Stimulated activated CD8-positive, alpha-beta memory T cell treated with anti-CD3 and anti-CD28 coated beads, Interleukin-12 subunit alpha, Interleukin-12 subunit beta, amount 100 ng/mL, for 1 hour (primary cell): ENCODE measurements at places on chromosomes 11 and 22.

GRCh38 chr11:70535191-70535971 is 137.1 kb downstream of the CTTN start:
- no peak for DNase-seq

DNA sequence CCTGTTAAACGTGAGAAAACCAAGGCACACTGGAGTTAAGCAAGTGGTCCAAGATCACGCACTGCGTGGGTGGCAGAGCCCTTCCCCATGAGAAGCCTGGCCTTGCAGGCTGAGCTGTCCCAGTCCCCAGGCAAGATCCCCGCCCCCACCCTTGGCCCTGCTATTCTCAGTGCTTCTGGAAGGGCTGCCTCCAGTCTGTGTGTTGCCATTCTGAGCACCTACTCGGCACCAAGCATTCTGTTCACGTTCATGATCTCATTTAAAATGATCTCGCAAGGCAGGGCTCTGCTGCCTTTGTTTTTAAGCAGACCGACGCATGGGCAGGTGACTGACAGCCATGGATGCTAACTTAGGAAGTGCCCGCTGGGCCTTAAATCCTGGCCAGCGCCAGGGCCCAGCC is 62.8 kb downstream of the PHF21B start:
- DNase-seq, result no peak

- no peak for DNase-seq
These were observed 73.0 kb downstream of the RAB30 start for GRCh38 chr11:82998697-82999096.

DNA sequence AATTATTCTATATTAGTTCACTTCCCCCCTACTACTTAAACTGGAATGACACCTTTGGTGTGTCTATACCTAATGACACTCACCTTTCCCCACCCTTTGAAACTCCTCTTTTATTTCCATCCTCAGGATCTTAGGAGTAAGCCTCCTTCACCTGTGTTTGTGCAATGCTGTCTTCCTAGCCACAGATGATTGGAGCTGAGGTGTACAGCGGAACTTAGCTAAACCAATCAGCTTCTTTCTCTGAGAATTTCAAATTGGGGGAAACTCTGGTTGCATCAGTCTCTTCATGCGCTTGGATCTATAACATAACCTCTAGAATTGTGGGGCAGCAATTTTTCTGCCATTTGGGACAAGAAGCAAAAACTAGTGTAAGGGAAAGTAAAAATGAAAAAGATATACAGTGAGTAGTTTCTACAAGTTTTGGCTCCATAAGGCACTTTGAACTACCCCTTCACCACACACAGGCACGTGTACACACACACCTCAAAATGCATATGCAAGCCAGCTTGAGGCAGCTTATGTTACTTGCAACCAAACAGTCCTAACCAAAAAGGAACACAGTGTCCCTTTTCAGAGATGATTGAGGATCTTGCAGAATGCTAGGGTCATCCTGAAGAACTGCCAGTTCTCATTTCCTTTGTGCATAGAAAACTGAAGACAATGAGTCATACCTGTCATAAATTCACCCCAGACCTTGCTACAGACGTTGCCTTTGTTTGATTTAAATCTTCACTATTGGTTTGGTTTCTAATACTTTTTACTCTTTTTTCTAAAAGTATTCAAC is 36.0 kb upstream of the LDLRAD3 start:
- no peak for DNase-seq

DNA sequence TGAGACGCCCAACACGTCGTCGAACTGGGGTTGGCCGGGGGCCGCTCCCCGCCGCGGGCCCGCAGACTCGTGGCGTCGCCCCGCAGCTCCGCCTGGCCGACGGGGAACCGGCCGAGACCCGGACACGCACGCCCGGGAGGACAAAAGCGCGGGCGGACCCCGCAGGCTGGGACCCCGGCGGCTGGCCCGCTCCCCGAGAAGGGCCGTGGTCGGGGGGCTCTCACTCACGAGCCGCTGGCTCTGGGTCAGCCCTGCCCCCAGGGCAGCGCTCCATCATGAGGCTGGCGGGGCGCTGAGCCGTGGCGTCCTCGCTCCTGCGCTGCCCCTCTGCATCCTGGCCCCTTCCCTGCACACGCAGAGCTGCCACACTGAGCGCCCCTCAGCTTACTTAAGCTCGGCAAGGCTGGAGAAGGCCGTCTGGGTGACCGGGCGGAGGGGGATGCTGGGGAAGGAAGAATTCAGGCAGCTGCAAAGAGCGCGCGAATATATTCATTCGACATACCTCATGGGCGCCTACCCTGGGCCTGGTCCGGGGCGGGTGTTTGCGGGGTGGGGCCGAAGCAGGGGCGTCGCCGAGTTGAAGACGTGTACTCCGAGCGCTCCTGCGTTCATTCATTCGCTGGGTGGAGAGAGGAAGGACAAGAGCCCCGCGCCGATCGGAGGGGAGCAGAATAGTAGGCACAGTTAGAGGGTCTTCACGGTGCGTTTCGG is 579 bp upstream of the CYB5R2 start:
- DNase-seq, result no peak

GRCh38 chr22:44286646-44287045 is 26.1 kb downstream of the SHISAL1 start:
- DNase-seq, result no peak

DNA sequence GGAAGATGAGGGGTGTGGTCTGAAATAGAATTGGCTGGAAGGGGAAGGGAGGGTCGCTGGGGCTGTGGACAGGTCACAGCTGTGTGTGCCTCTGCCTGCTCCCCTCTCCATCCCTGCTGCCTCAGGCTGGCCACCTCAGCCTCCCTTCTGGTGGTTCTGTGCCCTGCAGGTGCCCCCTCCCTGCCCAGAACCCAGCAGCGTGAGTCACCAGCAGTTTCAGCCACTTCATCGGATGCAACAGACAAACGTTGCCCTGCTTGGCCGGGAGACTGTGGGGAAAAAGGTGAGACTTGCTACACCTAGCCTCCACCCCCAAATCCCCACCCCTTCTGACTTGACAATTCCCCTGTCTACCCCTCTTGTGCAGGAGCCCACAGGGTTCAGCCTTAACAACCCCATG is 21.8 kb upstream of the LRRC10B start:
- no peak for DNase-seq

DNA sequence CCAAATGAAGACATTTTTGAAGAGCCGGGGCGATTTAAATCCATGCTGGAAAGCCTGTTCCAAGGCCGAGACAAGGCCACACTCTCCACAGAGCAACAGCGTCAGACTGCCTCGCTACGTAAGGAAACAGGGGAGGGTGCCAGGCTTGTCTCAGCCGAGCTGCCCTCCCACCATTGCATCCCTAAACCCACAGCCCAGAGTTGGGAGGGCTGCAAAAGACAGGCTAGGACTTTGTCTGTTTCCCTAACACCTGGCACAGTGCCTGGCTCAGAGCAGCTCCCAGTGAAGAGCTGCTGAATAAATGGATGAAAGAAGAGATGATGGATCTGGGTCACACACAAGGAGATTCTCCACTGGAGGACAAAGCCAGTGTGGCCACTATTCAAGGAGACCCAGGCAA is 51.3 kb upstream of the SCUBE2 start:
- DNase-seq, result no peak

DNA sequence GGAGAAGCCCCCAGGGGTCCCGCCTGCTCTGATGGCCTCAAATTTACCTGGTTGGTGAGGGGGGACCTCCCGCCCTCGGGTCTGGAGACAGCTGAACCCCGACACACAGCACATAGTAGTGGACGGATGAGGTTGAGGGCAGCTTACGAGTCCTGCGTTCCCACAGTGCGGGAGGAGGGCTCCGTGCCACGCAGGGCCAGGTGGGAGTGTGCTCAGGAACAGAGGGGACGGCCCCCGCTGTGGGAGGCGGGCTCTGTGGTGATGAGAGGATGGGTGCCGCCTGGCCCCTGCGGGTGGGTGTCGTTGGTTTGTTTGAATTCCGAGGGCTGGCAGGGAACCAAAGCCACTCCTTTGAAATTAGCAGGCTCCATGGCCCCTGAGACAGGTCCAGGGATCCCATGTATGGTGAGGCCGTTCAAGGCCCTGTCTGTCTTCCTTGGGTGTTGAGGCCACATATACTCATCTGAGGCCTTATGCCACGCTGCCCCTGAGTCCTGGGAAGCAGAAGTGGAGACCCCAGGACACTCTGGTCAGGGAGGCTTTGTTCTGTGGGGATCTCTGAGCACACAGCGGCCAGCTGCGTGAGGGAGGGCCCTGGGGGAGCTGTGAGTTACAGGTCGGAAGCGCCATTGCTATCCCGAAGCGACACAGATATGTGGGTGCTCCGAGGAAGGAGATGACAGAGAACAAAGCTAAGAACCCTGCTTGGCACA is 21.9 kb downstream of the NADSYN1 start:
- DNase-seq, result no peak
